ENCODE measurements at places on chromosomes 3 and 15. TPM values are rescaled to one million over a fixed set of nuclear protein-coding genes. Genes with fewer than 3 reads are reported as not detected.

DNA sequence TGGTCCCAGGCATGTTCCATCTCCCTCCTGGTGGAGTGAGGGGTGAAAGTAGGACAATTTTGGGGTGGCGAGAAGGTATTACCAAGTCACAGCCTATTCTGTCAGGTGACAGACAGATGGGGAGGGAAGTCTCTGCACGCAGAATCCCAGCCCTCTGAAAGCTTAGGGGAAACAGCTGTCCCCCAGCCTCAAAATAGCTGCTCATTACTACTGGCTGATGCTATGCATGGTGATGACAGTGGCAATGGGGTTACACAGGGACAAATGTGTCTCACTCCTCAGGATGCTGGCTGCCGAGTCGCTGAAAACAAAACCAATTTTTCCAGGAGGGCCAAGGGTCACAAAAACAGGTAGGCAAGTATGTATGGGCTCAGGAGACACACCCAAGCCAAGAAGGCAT is 68.8 kb upstream of the OXTR start:
- no peak for DNase-seq

- no peak for DNase-seq
Measured at GRCh38 chr15:50112488-50113186, 6.4 kb downstream of the ATP8B4 start.

DNA sequence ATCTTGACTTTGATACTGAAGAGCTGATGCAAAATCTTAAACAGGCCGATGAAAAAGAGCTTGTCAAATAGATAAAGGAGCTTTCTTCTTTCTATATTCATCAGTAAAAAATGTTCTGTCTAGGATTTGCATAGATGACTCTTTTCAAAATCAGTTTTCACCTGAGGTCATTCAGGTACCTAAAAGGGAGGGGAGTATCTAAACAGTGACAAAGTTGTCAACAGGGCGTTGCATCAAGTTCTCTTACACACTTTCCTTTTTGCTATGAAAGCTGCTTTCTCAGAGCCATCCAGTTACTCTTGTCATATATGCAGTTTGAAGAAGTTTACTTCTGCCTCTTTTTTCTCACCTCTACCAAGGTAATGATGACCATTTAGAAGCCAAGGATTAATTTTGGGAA is 60.0 kb downstream of the AKAP13 start:
- no peak for DNase-seq

DNA sequence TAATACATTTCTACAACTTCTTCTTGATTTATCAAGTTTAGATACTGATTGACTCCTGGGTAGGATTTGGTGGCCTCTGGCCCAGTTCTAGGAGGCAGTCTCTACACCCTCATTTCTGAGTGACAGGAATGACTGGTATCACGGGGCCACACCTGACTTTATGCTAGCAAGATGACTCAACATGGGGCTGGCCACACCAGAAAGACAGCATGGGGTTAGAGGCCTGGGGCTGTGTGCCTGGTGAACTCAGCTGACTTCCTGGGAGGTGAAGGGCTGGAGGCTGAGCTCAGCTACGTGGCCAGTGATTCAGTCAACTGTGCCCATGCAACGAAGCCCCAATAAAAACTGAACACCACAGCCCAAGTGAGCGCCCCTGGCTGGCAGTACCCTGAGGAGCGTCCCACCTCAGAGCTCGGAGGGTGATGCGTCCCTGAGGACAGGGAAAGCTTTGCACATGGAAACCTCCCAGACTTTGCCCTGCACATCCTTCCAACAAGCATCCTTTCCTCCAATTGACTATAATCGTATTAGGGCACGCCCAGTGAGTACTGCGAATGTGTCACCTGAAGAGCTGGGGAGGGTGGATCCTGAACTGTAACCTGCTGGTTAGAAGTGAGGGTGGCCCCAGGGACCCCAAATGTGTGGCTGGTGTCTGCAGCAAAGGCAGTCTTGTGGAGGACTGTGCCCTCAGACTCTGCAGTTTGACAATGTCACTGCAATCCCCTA is 57.2 kb downstream of the NIPA2 start:
- DNase-seq = peak; percentile 96

DNA sequence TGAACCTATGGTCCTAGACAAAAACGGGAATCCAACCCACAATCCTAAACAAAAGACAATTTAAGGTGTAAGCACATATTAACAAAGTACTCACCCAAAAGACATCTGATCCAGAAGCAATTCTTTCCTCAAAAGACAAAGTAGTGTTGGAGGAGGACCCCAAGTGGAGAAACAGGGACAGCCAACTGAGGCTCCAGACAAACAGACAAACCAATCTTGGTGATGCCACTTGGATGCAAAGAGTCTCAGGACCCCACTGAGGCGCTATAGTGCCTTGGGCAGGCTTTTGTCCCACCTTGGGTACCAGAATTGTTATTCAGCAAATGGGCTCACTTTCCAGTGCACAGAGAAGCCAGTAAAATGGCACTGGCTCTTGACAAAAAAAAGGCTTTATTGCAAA is 613.8 kb downstream of the DIPK2A start:
- no peak for DNase-seq

PLCH1 gene
- 0.17 TPM for total RNA-seq

PPIP5K1 gene
- total RNA-seq = 5.2 TPM

C3orf70 gene
- not detected for total RNA-seq

Measured in M059J (cell line).